Activated B cell treated with CpG ODN at 0.5 μM for 24 hours (primary cell): ENCODE measurements at places on chromosomes 11 and 22.

- no peak for DNase-seq
These were observed 33.2 kb upstream of the FZD4 start for GRCh38 chr11:86988351-86988881.

DNA sequence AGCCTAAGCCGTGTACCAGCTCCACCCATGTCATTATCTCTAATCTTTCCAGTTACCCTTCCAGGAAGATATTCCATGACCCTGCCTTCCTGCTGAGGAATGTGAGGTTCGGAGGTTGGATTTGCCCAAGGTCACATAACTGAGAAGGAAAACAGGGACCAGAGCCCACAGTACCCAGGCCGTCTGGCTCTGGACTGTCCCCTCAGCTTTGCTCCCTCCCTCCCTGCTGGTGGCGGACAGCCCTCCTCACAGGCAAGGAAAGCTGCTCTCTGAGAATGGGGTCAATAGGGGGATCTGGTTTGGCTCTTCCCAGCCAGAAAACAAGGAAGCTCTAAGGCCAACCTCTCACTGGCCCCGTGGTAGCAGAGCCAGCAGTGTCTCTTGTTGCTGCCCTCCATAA is 63.3 kb downstream of the SYN3 start:
- DNase-seq: no peak

GRCh38 chr11:2102132-2102882 is 36.9 kb downstream of the IGF2 start:
- DNase-seq: no peak

DNA sequence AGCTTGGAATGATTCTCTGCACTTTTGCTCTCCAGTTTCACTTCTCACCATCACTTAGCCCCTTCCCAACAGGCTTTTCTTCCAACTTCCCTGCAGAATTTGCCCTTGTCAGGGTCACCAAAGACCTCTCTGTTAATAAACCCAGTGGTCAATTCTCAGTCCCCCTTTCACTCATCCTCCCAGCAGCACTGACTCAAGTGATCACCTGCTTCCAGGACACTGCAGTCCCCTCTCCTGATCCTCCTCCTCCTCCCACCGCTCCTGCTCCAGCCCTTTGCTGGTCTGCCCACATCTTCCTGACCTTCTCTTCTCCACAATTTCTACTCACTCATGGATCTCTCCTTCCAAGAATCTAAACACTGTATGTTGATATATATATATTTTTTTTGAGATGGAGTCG is 57.9 kb downstream of the SHISAL1 start:
- no peak for DNase-seq

DNA sequence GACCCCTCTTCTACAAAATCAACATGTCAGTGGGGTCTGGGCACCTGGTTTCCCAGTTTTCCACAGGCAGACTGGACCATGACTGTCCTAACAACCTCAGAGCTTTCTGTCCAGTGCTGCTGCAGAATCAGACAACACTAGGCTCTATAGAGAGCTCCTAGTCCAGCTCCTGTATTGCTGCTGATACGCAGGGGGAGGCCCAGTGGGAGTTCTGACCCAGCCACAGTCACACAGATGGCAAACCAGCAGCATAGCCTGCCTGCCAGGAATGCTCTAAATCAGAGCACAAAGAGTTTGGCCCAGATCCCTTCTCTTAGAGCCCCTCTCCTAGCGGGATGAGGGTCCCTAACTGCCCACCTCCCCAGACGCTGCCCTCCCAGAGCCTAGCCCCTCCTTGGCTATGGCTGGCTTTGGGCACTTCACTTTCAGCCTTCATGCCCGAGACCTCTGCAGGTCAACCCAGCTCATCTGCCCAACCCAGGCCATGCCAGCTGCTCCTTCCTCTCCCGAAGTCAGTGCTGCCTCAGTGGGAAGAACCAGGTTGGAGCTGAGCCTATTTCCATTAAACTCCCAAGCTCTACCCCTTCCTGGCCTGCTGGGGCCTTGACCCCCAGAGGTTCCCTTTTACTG is 15.8 kb upstream of the SLCO2B1 start:
- no peak for DNase-seq

GRCh38 chr11:1863352-1864216 is 10.7 kb downstream of the LSP1 start:
- no peak for DNase-seq

- no peak for DNase-seq
These were observed 1.3 kb downstream of the PATE2 start for GRCh38 chr11:125777309-125777708.

DNA sequence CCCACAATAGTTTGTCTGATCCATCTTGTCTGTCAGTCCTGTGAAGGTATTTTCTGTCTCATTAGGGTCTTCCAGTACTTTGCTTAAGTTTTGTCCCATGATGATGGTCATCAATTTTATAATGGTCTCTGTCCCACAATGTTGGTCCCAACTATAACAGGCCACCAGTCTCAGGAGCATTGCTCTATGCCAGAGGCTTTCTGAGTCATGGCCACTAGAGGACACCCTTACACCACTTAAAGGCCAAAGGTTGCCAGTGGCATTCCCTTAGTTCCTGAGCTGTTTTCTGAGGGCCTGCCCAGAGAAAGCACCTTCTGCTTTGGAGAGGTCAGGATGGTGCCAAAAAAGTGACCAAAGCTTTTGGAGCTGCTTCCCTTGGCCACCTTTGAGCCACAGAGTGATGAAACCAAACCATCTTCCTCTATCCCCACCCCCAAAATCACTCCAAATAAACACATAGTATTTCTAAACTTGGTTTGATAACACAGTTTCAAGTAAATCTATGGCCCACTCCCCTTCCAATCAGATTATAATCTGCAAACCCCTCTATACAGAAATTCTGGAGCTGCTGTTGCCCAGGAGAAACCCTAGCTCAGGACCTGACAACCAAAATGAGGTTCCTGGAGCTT is 19.3 kb downstream of the EIF3F start:
- DNase-seq: no peak

GRCh38 chr11:61793829-61794204 is 1.1 kb downstream of the FEN1 start:
- no peak for DNase-seq

DNA sequence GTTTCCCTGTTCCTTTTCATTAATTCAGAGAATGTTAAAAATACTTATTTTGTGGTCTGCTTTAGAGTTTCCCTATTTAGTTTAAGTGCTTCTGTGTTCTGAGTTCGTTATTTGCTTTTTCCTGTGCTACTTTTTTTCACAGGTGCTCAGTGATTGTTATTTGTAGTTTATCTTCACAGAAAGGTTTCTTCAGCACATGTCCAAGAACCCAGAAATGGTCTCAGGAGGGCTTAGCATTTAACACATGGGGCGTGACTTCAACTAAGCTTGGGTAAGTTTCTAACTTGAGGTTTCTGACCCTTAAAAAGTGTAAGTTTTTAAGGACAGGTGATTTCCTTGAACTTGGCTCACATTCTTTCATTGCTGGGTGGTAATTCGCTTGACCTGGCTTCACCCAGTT is 157.3 kb downstream of the AASDHPPT start:
- DNase-seq: no peak

DNA sequence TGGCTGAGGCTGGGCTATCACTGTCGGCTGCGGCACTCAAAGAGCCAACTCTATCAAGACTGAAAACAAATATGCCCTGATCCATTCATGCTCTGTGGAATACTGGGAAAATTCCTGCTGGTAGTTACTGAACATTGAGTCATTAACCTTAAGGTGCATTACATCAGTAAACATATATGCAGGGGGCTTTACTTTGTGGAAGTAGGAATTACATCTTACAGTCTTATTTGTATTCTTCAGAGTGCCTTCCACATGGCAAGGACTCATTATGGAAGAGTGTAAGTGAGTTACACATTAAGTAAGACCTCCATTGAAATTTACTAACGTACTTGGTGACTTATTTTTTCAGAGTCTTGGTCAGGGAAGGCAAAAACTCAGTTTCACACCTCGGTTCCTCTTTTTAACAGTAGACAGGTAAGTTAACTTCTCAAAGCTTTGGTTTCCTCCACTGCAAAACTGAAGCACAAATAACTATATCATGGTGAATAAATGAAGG is 4.5 kb downstream of the OR5B21 start:
- DNase-seq: no peak

DNA sequence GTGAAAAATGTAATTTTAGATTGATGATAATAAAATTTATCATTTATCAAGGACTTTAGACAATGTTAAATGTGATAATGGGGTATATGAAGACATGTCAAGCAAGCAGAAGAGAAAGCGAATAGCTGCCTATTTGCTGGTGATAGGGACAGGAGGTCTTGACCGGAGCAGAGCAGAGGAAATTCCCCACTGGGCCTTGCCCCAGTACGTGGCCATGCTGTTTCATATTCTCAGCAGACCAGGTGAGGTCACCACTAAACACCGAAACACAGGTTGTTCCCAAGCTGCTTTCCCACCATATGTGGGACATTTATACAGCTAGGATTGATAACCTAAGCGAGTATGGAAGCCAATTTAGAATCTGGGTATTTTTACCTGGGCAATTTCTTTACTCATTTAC is 1629.6 kb downstream of the FAM181B start:
- DNase-seq: no peak
